ENCODE measurements at places on chromosomes 11 and 22.

GRCh38 chr22:30238661-30239487 is 7.7 kb downstream of the LIF start:
- peaks cover 35% of the 10 kb centered on the region for H3K27me3 ChIP-seq
- H3K4me1 ChIP-seq, result peaks cover 42% of the 10 kb centered on the region
- H3K36me3 ChIP-seq, result no peaks in the 10 kb centered on the region
- H3K27ac ChIP-seq, result no peak overlapping the region
- DNase-seq, result no peak

- H3K27ac ChIP-seq, result no peak overlapping the region
- no peaks in the 10 kb centered on the region for H3K27me3 ChIP-seq
- no peaks in the 10 kb centered on the region for H3K36me3 ChIP-seq
- H3K4me3 ChIP-seq, result no peak overlapping the region
- DNase-seq, result no peak
These were observed 10.1 kb downstream of the CBX6 start for GRCh38 chr22:38861927-38862326.

DNA sequence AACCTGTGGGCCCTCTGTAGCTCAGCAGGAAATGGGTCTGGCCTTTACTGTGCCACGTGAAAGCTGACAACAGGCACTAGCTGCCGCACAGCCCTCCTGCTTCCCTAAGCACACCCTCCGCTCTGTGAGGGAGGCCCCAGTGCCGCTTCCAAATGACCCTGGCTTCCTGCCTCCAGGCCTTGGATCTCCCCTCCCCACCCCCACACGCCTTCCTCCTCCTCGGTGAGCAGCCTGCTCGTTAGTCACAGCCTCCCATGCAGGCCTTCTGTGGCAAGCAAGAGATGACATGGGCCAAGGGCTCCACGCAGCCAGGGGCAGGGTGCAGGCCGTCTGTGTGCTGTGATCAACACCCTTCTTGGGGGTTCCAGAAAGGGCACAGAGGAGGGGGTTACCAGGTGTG is 15.3 kb upstream of the RASL10A start:
- H3K4me3 ChIP-seq, result no peak overlapping the region
- H3K27ac ChIP-seq, result no peak overlapping the region
- DNase-seq, result no peak
- peaks cover 14% of the 10 kb centered on the region for H3K4me1 ChIP-seq
- peaks cover 20% of the 10 kb centered on the region for H3K36me3 ChIP-seq

DNA sequence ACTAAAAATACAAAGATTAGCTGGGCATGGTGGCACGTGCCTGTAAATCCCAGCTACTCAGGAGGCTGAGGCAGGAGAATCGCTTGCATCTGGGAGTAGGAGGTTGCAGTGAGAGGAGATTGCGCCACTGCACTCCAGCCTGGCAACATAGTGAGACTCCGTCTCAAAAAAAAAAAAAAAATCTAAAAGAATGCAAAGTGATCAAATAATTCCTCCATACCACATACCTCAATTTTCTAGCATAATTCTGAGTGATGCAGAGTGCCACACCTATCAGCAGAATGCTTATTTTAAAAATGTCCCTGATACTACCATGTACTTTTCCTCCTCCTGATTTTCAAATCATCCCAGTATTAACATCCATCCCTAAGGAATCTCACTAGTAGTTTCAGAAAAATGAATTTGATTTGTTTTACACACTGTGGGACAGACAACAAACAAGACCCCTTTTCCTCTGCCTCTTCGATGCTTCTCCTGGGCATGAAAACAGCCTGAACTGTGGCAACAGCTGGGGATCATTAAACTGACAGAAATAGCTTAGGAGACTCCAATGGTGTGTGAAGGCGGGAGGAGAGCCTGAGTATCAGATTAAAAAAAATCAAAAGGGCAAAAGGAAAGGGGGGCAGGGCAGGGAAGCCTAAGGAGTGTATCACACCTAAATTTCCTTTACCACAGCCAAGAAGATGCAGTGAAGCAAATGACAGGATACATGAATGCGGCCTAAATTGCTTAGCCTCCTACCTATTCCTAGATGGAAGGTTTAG is 114.7 kb downstream of the SGSM3 start:
- DNase-seq, result no peak

- no peak for DNase-seq
- H3K4me1 ChIP-seq, result peaks cover 61% of the 10 kb centered on the region
- no peaks in the 10 kb centered on the region for H3K36me3 ChIP-seq
- H3K27me3 ChIP-seq, result no peaks in the 10 kb centered on the region
- no peak overlapping the region for H3K27ac ChIP-seq
These were observed 16.7 kb upstream of the PACSIN2 start for GRCh38 chr22:43031617-43032016.

- no peak for DNase-seq
- H3K4me1 ChIP-seq, result no peaks in the 10 kb centered on the region
These were observed 88.7 kb upstream of the DRD2 start for GRCh38 chr11:113563766-113564526.

DNA sequence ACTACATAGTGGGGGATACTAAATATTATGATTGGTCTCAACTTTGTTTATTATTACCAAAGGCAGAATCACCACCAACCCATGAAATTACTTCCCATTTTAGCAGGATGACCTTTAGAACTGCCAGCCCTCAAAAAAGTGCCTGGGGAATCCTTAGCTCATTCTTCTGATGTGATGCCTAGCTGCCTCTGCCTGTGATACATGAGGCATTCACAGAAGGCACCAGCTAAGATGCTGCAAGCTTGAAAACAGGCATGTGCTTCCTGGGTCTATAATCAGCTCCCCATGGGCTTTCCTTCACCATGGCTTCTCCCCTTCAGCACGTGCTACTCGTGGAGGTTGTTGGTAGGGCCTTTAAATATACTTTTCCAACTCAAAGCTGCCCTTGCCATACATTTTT is 50.4 kb upstream of the ARHGAP20 start:
- no peaks in the 10 kb centered on the region for H3K36me3 ChIP-seq
- H3K4me3 ChIP-seq, result no peak overlapping the region
- H3K4me1 ChIP-seq, result peaks cover 6% of the 10 kb centered on the region
- no peak for DNase-seq
- H3K27me3 ChIP-seq, result no peaks in the 10 kb centered on the region

DNA sequence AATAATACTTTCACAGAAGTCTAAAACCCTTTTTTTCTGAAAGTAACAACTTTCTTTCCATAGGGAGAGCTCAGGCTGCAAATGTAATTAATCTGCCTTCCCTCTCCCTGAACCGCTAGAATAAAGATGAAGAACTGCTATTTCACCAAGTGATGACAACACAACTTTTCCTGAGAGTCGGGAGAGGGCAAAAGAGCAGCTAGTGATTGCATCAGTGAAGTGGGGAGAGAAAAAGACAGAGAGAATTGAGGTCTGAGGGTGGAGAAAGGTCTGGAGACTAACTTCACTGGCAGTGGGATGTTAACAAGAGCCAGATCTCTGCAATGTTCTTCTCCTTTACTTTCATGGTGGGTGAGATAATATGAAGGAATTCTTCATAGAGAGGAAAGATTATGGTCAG is 10.9 kb upstream of the MPEG1 start:
- H3K4me1 ChIP-seq, result no peaks in the 10 kb centered on the region
- H3K36me3 ChIP-seq, result no peaks in the 10 kb centered on the region
- DNase-seq, result no peak
- H3K27me3 ChIP-seq, result peaks cover 2% of the 10 kb centered on the region
- no peak overlapping the region for H3K27ac ChIP-seq

DNA sequence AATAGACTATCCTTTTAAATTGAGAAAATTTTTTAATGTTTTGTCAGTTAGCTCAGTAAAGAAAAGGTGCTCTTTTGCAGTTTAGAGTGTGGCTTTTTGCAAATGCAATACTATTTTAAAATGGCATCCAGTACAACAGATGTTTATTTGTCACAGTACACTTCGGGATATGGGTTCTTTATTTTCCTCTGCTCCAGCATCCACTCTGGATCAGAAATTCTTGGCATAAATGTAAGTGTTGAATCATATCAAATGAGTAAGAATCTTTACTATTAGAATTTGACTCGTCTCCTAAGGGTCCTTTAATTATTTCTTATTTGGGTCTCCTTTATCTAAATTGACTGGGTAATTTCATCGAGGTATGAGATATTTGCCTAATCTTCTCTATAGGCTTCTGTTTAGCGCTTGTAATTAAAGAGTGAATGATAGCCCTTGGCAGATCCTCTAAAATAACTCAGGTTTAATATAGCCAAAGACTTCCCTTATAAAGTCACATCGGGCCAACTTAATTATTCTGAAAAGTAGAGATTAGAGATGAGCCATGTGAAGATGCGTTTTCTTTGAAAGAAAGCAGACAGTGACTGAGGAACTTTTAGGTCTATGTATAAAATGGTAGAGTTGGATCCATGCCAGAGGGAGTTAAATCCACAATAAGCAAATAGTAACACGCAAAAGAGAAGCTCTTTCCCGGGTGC is 132.7 kb downstream of the CASP12 start:
- H3K27me3 ChIP-seq, result no peaks in the 10 kb centered on the region
- H3K36me3 ChIP-seq, result no peaks in the 10 kb centered on the region
- no peak overlapping the region for H3K27ac ChIP-seq
- DNase-seq, result no peak

DNA sequence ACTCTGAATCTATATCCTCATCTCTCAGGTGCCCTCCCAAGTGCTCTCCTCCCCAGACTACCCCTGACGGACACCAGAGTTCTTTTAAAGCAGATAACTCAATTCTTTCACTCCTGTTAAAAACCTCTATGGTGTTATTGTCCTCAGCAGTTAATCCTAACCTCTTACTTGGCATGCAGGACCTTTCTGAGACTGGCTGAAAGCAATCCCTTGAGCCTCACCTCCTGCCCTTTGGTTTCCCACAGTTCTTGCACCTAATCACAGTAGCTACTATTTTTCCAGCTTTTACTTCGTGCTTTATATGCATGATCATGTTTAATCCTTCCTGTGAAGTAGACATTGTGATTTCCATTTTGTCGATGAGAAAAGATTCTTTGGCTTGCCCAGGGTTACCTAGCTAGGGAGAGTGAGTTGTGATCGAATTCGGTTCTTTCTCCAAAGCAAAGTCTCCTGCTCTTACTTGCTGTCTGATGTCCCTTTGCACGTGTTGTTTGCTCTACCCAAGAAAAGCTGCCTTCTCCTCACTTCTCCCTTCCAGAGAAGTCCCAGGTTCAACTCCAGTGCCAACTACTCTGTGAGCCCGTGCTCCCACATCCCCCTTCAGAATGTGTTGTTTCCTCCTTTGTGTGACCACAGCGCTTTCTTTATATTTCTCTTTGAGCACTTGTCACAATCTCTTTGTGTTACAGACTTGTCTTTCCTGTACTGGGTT is 2.1 kb downstream of the UBE2L3 start:
- peaks cover 3% of the 10 kb centered on the region for H3K36me3 ChIP-seq
- H3K27ac ChIP-seq, result no peak overlapping the region
- H3K4me1 ChIP-seq, result peaks cover 71% of the 10 kb centered on the region
- no peak for DNase-seq
- H3K27me3 ChIP-seq, result no peaks in the 10 kb centered on the region

DNA sequence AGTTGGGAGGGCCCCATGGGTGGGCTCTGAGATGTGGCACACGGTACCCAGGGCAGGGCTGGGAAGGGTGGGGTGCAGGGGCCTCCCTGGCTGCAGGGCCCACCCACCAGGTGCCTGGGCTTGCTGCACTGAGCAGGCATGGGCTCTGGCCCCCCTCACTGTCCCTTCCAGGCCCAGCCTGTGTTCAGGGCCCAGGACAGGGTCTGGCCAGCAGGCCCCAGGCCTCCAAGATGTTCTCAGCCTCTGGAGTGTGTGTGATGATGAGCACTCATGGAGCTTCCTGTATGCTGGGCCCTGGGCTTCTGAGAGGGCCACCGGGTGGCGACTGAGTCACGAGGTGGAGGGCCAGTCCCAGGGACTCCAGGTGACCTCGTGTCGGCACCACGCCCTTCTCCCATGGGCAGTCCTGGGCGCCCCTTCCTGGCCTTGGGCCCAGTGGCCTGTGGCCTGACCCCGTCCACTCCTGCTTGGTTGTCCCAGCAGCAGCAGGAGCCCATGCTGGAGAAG is 55.9 kb upstream of the CCDC188 start:
- H3K36me3 ChIP-seq, result no peaks in the 10 kb centered on the region
- no peak overlapping the region for H3K27ac ChIP-seq
- no peak for DNase-seq
- H3K4me3 ChIP-seq, result no peak overlapping the region
- peaks cover 11% of the 10 kb centered on the region for H3K27me3 ChIP-seq
- H3K4me1 ChIP-seq, result peaks cover 19% of the 10 kb centered on the region

DNA sequence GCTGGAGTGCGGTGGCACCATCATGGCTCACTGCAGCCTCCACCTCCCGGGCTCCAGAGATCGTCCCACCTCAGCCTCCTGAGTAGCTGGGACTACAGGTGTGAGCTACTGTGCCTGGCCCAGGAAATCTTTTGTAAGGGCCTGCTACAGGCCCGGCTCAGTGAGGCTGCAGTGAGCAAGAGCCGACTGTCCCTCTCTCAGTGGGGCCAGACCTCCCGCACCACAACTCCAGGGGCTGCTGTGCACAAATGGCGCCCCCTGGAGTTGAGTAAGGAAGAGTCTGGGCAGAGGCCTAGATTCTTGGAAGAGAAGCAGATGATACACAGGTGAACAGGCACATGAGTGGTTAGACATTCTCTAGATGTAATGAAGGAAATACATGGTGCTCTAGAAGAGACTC is 7.0 kb downstream of the SERHL2 start:
- H3K4me3 ChIP-seq, result no peak overlapping the region
- no peak overlapping the region for H3K27ac ChIP-seq
- peak; percentile 35 for DNase-seq
- peaks cover 33% of the 10 kb centered on the region for H3K4me1 ChIP-seq
- H3K36me3 ChIP-seq, result no peaks in the 10 kb centered on the region

- H3K27me3 ChIP-seq, result no peaks in the 10 kb centered on the region
- H3K27ac ChIP-seq, result no peak overlapping the region
- H3K4me3 ChIP-seq, result no peak overlapping the region
- no peaks in the 10 kb centered on the region for H3K36me3 ChIP-seq
- no peak for DNase-seq
These were observed 45.3 kb upstream of the SPON1 start for GRCh38 chr11:13917264-13917663.

DNA sequence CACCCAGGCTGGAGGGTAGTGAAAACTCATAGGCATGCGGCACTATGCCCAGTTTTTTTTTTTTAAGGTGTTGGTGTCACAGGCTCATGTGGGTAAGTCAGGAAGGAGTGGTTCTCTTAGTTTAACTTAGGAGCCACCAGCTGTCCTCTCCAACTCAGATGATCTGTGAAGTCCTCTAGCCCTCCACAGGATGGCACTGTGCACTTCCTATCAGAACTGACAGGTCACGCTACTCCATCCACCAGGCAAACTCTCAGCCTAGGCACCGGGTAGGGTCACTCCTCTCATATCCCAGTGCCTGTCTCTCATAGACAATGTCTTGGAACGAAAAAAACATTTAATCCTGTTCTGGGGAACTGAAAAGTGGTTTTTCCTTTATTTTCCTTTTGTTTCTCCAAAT is 16.5 kb downstream of the NAP1L4 start:
- H3K4me3 ChIP-seq, result no peak overlapping the region
- peak; percentile 50 for DNase-seq
- no peak overlapping the region for H3K27ac ChIP-seq
- H3K27me3 ChIP-seq, result no peaks in the 10 kb centered on the region

DNA sequence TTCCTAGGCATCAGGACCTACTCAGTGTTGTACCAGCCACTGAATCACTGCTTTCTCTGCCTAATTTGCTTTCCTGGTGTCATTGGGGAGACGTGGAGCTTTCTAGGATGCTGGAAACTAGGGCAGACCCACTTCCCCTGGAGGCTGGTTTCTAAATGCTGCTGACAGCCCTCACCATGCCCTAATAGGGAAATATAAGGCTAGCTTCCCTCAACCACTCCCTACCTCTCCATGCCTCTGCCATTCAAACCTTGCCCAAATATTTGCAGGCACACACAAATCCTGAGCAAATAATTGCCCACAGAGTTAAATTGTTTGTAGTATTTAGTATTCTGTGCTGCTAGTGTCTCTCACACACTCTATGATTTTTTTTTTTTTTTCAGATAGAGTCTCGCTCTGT is 310.2 kb downstream of the DDX10 start:
- H3K27me3 ChIP-seq, result 0 out of 3 replicates have a peak, but pooled peaks cover 10% of the 10 kb centered on the region
- H3K27ac ChIP-seq, result no peak overlapping the region
- no peak overlapping the region for H3K4me3 ChIP-seq
- H3K4me1 ChIP-seq, result no peaks in the 10 kb centered on the region
- DNase-seq, result peak; percentile 13
